Panc1 (cell line): ENCODE measurements at places on chromosomes 7 and 10. TPM values are rescaled to one million over a fixed set of nuclear protein-coding genes. Genes with fewer than 3 reads are reported as not detected.

DNA sequence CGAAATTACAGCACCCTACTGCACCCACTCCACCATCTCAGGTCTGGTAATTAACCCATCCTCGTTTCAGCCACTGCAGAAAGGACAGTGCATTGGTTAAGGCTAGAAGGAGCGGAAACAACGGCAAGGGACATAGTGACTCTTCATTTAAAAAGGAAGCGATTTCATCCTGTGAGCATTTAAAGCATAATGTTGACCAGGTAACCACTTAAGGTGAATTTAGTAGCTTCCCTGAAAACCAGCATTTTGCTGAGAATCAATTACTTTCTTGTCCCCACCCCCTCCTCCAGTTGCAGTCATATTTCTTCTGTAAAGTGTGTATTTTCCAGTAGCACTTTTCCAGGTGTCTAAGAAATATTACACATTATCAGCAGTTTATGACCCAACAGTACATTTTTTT, 821 bp upstream of the JAZF1 start:
- no peak for DNase-seq

Gene TM9SF3
- 179 TPM for total RNA-seq

Gene CNOT4
- total RNA-seq = 22.3 TPM

Gene UBE2H
- 58.0 TPM for total RNA-seq

Gene CALHM2
- 5.9 TPM for total RNA-seq
